Common myeloid progenitor, CD34-positive (primary cell): ENCODE measurements at places on chromosomes 6 and 20.
A peak's percentile ranks its signal among the peaks of the same experiment; 100 is the strongest.

DNA sequence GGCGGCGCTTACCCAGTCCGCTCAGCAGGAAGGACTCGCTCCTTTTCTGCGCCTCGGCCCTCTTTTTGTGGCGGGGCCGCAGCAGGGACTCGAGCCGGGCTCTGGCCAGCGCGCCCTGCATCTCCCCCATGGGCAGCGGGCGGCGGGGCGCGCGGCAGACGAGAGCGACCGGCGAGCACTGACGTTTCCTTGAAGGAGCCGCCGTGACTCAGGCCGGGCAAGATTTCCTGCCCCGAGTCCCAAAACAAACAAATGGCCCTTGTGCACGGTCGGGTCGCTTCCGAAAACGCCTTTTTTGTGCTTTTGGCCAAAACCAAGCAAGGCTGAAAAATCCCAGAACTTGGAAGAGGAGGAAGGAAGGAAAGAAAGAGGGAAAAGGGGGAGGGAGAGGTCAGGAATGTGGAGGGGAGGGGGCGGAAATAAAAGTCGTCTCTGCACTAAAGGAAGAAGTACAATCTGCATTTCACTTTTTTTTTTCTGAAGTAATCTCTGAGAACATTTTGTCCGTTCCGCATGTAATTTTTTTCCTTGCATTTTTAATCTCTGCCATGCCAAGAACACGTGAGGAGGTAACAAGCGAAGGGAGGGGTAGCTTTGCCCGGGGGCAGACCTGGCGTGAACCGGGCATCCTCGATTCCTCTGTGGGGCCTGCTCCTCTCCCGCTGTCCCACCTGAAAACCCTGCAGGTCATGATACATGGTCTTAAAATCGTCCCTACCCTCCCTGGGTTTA lies 123.3 kb upstream of the SLC2A12 start:
- peak; percentile 57 for DNase-seq

- peak; percentile 61 for DNase-seq
These were observed 21.0 kb upstream of the SERINC3 start for GRCh38 chr20:44542890-44543289.

GRCh38 chr20:56706867-56707360 lies 77.8 kb downstream of the TFAP2C start:
- DNase-seq, result no peak

DNA sequence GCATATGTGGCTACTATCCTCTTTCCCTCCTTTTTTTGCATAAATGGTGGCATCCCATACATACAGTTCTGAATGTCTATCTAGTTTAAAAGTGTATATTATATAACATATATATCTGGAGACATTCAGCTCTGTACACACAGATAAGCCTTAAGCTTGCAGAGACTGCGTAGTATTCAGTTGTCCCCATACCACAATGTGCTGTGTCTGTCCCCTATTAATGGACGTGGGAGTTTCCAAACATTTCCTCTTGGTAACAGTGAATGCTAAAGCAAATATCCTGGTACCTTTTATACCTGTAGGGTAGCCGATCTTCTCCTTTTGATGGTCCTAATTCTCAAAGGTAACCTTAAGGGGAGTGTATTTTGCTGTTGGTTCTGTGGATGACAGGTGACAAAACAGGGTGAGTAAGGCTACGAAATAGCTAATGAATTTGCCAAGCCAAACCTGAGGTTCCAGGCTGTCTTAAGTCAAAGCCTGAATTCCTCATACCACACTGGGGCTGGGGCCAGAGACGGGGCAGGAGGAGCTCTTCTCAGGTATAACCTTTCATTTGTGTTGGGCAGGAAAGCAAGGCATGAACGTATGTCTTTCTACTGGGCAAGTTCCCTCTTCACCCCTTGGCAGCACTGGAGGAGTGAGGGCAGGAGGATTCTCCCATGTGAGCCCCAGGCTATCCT lies 7.8 kb upstream of the C2 start:
- no peak for DNase-seq

GRCh38 chr6:166687070-166687878 lies 60.2 kb upstream of the RPS6KA2 start:
- no peak for DNase-seq

- DNase-seq, result no peak
These were observed 93.7 kb downstream of the ZFAND3 start for GRCh38 chr6:37913210-37913609.
